Fibroblast of the aortic adventitia (primary cell): ENCODE measurements at places on chromosomes 6 and 20. TPM values are rescaled to one million over a fixed set of nuclear protein-coding genes. Genes with fewer than 3 reads are reported as not detected.

Gene PAK5
- 0.16 TPM in 1 of 2 replicates, not detected in the other for total RNA-seq

Gene BPIFB2
- total RNA-seq, result not detected in 2 replicates

Gene BANF2
- not detected in 2 replicates for total RNA-seq

Gene PRDM1
- 1.4 and 2.8 TPM in 2 replicates for total RNA-seq

- no peak for DNase-seq
Observed at GRCh38 chr6:157585274-157586087, 204.5 kb downstream of the ZDHHC14 start.

GRCh38 chr20:56626367-56627121 is 2.6 kb upstream of the TFAP2C start:
- DNase-seq, result no peak

DNA sequence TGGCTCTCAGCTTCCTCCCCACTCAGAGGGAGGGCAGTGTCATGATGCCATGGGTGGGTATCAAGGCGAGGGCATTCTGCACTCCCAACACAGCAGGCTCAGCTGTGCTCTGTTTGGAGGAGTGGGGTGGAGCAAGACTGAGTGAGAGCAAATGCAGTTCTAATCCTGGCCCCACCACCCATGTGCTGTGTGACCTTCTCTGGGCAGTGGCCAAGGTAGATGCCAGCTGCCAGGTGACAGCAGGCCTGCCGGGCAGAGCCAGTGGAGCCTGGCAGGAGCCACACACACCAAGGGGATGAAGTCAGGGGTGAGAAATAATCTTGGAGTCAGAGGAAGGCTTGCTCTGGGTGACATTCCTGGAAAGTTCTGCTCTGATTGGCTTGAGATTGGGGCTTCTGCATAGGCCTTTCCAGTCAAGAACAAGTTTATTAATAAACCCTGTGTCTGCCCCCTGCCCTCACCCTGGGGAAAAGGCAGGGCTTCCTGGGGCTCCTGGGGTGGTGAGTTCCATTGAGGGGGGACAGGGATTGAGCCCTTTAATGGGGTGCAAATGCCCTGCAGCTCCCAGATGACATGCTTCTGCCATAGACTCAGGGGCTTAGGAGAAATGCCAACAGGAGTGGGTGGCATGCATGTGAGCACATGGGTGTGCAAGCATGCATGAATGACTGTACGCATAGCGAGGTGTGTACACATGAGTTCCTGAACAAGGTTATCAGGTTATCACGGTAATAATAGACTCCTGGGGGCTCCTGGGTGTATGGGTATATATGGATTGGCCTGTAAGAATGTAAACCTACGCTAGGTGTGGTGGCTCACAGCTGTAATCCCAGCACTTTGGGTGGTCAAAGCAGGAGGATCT is 134.2 kb downstream of the MRPL14 start:
- no peak for DNase-seq

DNA sequence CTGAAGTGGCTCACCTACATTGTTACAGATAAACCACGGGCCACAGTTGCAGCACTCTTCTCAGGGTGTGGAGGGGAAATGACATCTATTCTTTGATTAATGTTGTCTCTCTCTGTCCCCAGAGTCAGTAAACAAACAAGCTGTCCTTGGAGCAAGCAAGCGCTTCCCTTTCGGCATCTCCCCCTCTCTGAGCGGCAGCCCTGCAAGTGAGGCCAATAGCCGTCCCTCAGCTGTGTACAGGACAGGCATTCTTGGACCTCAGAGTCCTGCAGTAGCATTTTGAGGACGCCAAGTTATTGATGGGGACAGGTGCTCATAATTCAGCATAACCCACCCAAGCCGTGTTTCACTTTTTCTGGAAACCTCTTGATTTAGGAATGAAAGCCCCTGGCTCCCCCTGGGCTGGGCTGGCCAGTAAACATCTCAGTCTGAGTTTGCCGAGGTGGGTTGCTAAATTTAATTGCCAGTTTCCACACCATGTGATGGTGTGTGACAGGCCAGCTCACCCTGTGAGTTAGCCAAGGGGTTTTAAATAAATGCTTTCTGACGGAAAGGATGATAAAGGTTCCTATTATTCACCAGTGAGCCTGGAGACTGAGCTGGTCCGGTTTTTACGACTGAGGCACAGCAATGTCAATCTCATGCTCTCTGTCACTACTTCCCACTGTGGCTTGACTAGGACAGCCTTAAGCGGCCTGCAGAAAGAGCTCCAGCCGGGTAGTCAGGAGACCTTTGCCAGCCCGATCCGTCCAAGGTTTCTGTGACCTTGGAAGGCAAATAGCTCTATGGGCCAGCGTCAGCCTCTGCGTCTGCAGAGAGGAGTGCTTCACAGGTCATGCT is 214.8 kb upstream of the RREB1 start:
- no peak for DNase-seq

DNA sequence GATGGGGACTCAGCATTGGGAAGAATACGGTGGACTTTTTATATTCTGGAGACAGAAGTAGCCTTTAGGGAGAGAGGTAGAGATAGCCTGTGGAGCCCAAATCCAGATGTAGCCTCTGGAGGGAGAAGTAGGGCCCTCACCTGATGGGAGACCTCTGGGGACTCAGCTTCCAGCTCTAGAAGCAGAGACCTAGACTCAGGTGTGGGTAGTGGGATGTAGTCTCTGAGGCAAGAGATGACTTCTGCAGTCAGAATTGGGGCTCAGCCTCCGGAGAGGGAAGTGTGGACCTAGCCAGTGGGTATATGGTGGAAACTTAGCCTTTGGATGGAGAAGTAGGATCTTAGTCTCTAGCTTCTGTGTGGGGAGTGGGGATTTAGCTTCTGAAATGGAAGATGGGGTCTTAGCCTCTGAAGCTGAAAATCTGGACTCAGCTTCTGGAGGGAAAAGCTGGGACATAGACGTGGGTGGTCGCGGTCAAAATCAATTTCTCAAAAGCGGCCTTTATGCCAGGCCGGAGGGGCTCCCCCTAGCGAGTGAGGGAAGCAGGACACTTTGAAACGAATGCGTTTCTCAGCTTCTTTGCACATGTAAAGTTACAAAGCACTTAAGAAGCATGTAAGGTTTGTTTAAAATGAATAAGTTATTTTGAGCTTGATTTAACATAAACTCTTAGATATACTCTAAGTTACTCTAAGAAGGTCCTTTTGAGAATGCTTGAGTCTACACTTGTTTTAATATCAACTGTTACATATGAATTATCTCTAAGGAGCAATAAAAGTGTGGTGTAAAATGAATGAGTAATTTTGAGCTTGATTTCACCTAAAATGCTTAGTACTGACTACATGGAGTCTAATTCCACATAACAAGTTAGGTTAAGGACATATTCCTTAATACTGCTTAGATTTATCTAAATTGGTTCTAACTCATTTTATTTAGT is 12.9 kb upstream of the ZNF343 start:
- DNase-seq, result peak; percentile 53

DNA sequence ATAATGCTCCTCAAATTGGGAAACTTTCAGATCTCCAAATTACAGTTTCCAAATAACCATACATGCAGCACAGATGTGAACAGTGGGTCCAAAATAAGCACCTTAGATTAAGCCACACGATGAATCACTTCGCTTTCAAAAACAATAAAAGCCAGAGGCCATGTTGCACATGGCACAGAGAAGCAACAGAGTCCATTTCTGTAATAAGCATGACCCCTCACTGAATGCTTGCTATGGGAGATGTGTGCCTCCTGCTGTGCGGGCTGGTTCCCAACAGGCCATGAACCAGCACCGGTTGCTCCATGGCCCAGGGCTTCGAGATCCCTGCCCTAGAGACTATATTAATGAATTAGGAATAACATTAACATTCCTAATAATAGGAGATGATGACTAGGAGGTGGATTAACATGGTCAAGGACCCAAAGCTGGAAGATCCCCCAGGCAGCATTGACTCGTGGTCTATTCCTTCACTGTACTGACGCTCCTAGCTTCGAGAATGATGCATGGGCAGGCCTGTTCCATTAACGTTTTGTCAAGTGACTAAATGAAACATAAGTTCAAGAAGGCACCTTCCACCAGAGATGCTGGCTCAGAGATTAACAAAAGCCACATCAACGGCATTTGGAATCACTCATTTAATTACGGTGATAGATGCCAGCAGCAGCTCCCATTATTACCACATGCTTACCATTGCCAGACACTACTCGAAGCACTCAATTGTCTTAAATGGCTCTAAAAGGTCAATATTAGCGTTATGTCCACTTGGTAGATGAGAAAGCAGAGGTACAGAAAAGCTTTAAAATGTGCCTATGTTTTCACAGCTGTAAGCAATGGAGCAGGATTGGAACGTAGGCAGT is 470.6 kb upstream of the AGPAT4 start:
- DNase-seq, result peak; percentile 5

- no peak for DNase-seq
Observed at GRCh38 chr6:3293271-3294155, 34.8 kb downstream of the PSMG4 start.

- no peak for DNase-seq
Observed at GRCh38 chr20:14918976-14919375, 581.6 kb upstream of the FLRT3 start.

DNA sequence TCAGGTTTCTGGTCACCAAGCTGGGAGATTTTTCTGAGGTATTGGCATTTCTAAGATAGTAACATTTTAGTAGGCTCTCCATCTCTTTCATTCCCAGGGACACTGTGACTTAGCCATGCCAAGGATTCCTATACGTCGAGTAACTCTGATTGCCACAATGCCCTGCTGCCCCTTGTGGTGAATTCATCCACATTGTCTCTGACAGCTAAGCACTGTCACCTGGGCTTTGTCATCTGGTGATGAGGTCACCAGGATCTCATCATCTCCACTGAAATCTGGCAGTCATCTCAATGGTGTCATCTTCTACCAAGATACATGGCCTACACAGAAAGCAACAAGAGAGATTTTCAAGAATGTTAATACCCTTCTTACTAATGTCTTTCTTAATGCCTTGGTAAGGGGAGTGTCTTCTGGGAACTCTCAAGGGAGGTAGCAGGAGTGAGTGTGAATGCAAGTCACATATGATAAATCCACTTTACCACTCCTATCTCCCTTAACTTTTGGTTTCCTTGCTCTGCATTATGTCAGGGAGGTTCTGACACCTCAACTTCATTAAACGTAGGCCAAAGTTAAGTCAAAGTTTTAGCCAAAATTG is 246.7 kb downstream of the CD109 start:
- peak; percentile 18 for DNase-seq

- no peak for DNase-seq
Observed at GRCh38 chr6:34950849-34951248, 61.8 kb downstream of the ANKS1A start.

- no peak for DNase-seq
Observed at GRCh38 chr20:10921491-10922010, 247.8 kb upstream of the JAG1 start.

DNA sequence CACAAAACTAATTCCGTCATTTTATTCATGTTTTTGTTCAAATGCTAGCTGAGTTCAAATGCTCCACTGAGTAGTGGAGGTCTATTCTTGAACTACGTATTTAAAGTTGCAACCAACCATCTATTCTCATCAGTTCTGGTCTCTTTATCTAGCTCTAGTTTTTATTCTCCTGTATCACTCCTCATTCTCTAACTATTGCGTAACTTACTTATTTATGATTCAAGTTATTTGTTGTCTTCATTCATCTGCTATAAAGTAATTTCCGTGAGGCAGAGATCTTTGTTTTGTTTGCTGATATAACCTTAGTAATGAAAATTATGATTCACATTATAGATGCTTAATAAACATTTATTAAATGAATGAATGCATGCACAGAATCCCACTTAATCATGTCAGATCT is 221.6 kb upstream of the ASCC3 start:
- no peak for DNase-seq

DNA sequence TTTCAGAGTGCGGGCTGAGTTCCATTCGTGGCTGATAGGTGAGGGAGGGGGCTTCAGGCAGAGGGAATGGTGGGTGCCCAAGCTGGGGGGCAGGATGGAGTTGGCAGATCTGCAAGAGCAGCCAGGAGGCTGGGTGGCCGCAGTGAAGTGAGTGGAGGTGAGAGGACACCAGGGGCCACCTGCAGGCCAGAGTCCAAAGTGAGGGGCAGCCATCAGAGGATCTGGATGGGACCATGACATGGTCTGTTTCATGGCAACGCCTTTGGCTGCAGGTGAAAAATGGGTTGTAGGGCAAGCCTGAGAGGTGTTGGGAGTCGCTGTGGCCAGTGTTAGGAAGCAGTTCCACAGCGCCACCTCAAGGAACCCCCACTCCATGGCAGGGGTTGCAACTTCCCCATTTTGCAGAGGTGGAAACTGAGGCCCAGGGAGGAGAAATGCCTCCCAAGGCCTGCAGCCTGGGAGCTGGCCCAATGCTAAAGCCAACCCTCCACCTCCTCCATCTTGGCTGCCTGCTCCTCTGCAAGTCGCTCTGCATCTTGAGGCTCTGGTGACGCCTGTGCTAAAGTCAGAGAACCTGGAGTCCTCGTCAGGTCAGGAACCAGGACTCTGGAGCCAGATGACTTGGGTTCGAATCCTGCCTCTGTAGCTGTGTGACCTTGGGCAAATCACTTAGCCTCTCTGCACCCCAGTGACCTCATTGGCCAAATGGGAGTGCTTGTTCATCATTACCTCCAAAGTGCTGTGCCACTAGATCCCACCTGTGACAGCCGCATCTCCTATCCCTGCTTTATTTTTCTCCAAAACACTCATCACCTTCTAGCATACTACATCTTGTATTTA is 153.8 kb downstream of the CEBPB start:
- DNase-seq, result no peak

DNA sequence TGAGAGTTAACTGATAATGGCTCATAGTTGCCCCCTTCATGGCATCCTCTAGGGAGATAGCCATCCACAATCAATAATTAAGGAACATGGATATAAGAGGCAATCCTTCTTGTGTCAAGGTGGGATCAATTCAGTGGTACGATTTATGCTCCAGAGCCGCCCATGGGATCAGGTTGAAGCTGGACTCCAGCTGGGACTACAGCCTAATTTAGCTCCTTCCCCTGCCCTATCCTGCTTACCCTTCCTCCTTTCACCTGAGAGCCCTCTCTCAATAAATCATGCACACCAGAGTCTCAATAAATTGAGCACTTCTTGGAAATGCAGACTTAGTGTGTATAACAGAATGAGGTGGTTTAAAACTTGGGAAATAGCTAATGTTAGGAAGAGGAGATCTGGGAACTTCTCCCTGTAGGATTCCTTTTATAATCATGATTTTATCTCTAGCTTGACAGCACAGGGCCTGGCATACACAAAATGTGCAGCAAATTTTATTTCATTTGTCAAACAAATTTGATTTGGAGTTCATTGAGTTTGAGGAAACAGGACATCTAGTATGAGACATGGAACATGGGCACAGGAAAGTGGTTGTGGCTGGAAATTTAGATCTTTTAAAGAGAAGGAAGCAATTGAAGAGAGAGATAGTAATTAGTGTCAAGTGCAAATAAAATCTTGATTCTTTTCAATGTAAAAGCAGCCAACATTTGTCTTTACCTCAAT is 28.6 kb upstream of the OGFRL1 start:
- DNase-seq, result no peak

- DNase-seq, result no peak
Observed at GRCh38 chr6:109506841-109507240, 23.8 kb upstream of the ZBTB24 start.

DNA sequence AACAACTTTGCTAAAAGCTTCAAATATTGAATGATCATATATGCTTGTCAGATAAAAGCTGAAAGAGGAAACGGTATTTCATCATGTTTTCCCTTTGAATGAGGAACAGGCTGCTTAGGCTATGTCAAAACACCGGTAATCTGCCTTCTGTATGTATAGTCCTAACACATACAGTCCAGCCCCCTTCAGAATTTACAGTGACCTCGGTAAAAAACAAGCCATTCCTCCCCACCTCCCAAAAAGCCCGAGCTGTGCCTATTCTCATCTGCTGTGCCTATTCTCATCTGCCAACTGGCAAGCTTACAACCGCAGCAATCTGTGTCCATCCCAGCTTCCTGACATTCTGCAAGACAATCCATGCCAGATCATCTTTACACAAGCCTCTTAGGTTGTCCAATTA is 26.8 kb upstream of the UBE2J1 start:
- no peak for DNase-seq

GRCh38 chr6:26232306-26232939 is 132.6 kb upstream of the BTN3A2 start:
- peak; percentile 50 for DNase-seq
